A549 treated with ZK216348 at 1 μM for 4 hours (cell line): ENCODE measurements at places on chromosomes 6 and 20. TPM values are rescaled to one million over a fixed set of nuclear protein-coding genes. Genes with fewer than 3 reads are reported as not detected.

Gene BANF2
- not detected in 5 replicates for total RNA-seq

Gene MBOAT1
- 2.2 to 3.9 TPM (median 3.0 TPM) in 5 replicates for total RNA-seq

Gene TGM3
- total RNA-seq, result 0.07 to 0.22 TPM (median 0.08 TPM) in 3 of 5 replicates, not detected in the others

Gene TRERF1
- 4.0 to 8.4 TPM (median 7.0 TPM) in 5 replicates for total RNA-seq

Gene TNF
- total RNA-seq, result 0.08 TPM in 1 of 5 replicates, not detected in the others

Gene OTOR
- total RNA-seq, result not detected in 5 replicates

Gene ZFP57
- total RNA-seq, result not detected in 5 replicates

Gene GSTA3
- total RNA-seq, result not detected in 5 replicates

Gene GSTA1
- total RNA-seq, result not detected in 5 replicates

Gene FNDC11
- 0.09 to 0.42 TPM (median 0.22 TPM) in 4 of 5 replicates, not detected in the other for total RNA-seq

Gene OR12D3
- not detected in 5 replicates for total RNA-seq

Gene TSBP1
- total RNA-seq, result not detected in 5 replicates

Gene PRL
- total RNA-seq, result not detected in 5 replicates

Gene REM1
- 0.18 to 0.87 TPM (median 0.29 TPM) in 5 replicates for total RNA-seq

Gene GTF2H4
- 15.2 to 23.2 TPM (median 17.3 TPM) in 5 replicates for total RNA-seq

Gene FILIP1
- 0.17 to 0.52 TPM (median 0.31 TPM) in 5 replicates for total RNA-seq

Gene GPR6
- not detected in 5 replicates for total RNA-seq

Gene DACT2
- total RNA-seq, result 0.14 to 0.27 TPM (median 0.15 TPM) in 5 replicates

Gene PRSS35
- total RNA-seq, result 0.09 to 0.14 TPM (median 0.12 TPM) in 3 of 5 replicates, not detected in the others

Gene TFAP2D
- not detected in 5 replicates for total RNA-seq

Gene HFE
- 8.5 to 13.9 TPM (median 12.4 TPM) in 5 replicates for total RNA-seq

Gene PPP1R14C
- total RNA-seq, result 1.1 to 1.7 TPM (median 1.5 TPM) in 5 replicates

Gene RAET1L
- total RNA-seq, result 0.32 to 0.49 TPM (median 0.38 TPM) in 3 of 5 replicates, not detected in the others

Gene SMOC2
- total RNA-seq, result not detected in 5 replicates

Gene TREML2
- not detected in 5 replicates for total RNA-seq

Gene ADGRF4
- total RNA-seq, result 9.5 to 12.6 TPM (median 10.4 TPM) in 5 replicates

Gene MGME1
- total RNA-seq, result 38.7 to 46.6 TPM (median 42.2 TPM) in 5 replicates

Gene ADGRG6
- total RNA-seq, result 37.0 to 76.6 TPM (median 63.3 TPM) in 5 replicates

Gene C4B
- 0.69 to 1.5 TPM (median 1.3 TPM) in 5 replicates for total RNA-seq

Gene NKAIN2
- not detected in 5 replicates for total RNA-seq

Gene BPIFB4
- total RNA-seq, result not detected in 5 replicates
